Activated naive CD8-positive, alpha-beta T cell treated with anti-CD3 and anti-CD28 coated beads, Interleukin-2, amount 10 ng/mL, durations not matched to agents 7 days and 5 days (primary cell): ENCODE measurements at places on chromosomes 1 and 21. TPM values are rescaled to one million over a fixed set of nuclear protein-coding genes. Genes with fewer than 3 reads are reported as not detected.

DNA sequence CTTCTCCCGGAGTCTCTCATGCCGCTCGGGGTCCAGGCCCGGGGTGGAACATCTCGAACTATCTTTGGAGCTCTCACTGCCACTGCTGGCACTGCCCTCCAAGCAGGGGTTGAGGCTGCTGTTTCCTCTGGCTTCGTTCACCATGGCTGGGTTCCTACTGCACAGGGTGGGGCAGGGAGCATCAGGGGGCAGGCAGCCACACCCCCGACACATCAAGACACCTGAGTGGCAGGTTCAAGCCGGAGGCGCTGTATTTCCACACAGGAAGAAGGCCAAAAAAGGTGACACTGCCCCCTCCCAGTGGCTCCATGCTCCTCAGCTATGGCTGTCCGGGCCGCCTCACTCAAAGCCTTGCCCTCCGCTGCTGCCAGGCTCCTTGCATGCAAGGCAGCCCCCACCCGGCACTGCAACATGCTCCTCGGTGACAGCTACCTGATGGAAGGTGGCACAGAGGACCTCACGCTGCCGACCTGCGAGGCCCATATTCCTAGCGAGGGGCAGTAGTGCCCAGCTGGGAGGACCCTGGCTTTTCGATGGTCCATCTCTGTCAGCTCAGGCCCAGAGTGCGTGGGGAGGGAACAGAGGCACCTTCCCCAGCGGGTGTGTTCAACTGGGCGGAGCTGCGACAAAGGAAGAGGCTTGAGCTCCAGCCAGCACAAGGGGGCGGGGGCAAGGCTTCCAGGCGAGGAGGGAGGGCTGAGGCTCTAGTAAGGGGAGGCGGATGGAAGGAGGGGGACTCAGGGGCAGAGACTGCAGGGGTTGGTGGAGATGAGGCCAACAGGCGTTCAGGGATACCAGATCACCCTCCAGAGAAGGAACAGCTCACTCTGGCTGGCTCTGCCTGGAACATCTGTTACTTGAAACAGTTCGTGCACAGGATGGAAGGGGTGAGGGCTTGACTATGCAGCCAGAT lies 2.5 kb downstream of the MTHFR start:
- H3K27ac ChIP-seq, result peak overlapping the region; percentile 90
- peak overlapping the region; percentile 99 for H3K4me3 ChIP-seq
- H3K36me3 ChIP-seq, result peaks cover 24% of the 10 kb centered on the region

- H3K27me3 ChIP-seq, result peaks cover 32% of the 10 kb centered on the region
- no peak overlapping the region for H3K4me3 ChIP-seq
- DNase-seq, result no peak
- no peaks in the 10 kb centered on the region for H3K36me3 ChIP-seq
- no peak overlapping the region for H3K27ac ChIP-seq
These were observed 31.3 kb downstream of the ZBTB8B start for GRCh38 chr1:32496127-32496526.

DNA sequence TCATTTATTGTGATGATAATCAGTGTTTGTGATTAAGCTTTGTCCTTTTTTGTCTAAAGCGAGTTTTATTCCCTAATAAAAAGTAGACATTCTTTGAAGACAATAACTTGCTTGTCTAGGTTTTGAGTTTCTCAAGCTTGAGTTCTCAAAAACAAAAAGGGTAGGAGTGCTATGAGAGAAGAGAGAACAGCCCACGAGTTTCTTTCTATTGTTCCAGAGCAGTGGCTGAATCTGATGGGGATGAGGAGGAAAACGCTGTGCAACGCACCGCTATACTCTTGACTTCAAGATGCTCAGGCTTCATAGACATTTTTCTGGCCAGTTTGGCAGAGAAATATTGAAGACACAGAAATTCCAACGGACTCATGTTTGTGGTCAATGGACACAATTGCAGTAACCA lies 669.8 kb upstream of the B3GALT2 start:
- DNase-seq, result no peak
- no peaks in the 10 kb centered on the region for H3K36me3 ChIP-seq
- H3K4me3 ChIP-seq, result no peak overlapping the region
- H3K27ac ChIP-seq, result no peak overlapping the region

DNA sequence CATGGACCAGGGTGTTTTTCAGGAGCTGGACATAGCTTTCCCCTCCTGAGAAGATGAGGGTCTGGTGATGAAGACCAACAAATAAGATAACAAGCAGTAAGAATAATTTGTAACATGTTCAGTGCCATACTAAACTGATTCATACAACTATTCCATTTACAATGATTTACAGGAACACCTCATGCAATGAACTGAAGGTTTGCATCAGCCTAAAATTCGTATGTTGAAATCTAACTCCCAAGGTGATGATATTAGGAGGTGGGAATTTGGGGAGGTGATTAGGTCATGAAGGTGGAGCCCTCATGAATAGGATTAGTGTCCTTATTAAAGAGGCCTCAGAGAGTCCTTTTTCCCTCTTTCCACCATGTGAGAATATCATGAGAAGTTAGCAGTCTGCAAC lies 15.9 kb upstream of the NIBAN1 start:
- H3K4me1 ChIP-seq, result peaks cover 2% of the 10 kb centered on the region

DNA sequence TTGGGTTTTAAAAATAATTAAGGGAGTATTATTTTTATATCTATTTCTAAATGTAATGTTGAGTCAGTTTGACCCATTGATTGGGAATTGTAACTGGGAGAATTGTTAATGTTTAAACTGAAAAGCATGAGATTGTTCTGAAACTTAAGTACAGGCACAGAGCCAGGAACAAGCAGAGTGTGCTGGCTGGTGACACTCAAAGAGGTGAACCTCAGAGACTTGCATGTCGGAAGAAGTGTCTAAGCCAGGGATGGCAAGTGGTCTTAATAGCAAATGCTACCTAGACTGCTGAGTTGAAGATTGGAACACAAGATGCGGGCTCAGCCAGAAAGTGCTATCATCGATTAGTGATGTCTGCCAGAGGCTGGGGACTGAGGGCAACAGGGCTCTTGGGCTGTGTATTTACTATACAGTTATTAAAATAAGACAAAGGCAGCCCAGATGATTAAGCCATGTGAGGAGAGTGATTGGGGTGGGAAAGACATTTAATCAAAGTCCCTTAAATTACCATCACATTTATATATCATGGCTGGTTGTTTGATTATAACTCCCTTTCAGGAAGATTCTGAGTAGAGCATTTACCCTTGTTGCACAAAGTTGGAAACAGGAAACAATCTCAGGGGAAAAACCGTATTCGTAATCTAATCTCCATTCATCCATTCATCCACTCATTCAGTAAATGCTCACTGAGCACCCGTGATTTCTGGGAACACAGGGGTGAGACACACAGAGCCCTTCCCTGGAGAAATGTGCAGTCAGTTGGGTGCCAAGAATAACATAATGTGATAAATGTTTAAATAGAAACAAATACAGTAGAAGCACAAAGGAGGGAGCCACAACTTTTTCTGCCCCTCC lies 42.8 kb downstream of the C8A start:
- no peaks in the 10 kb centered on the region for H3K36me3 ChIP-seq

DNA sequence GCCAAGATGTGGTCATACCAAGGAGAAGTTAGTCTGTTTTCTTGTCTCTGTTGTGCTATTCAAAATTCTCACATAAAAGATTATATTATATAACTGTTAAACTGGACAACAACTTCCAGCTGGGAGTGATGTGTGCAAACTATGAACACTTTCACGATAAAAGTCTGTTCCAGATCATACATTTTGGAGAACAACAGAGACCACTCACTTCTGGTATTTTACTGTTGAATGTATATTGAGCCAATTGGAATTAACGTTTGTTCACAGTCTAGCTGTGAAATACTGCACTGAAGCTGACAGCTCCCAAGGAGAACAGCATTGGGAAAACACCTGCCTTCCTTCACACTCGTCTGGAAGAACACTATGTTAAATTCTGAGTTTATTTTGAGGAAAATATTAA lies 860 bp upstream of the SHCBP1L start:
- H3K36me3 ChIP-seq, result no peaks in the 10 kb centered on the region
- no peak overlapping the region for H3K27ac ChIP-seq
- DNase-seq, result no peak
- no peak overlapping the region for H3K4me3 ChIP-seq
- H3K27me3 ChIP-seq, result peaks cover 31% of the 10 kb centered on the region
- H3K4me1 ChIP-seq, result no peaks in the 10 kb centered on the region

DNA sequence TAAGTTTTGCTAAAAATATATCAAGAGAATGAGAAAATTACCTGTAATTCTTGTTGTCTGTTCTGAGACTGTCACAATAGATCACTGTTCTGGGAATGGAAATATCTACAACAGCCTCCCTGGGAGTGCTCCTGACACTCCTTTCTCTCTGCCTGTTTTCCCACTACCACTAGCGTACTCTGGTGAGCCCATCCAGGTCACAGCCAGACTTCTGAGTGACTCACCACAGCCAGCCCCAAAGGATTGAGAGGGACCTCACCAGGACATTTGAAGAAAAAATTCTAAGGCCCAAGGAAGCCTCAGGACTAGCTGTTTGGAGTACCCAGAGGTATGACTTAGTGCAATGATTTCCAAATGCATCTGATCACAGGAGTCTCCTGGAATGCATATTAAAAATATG lies 39.0 kb upstream of the TADA1 start:
- H3K27ac ChIP-seq, result no peak overlapping the region
- peaks cover 8% of the 10 kb centered on the region for H3K27me3 ChIP-seq
- DNase-seq, result no peak
- no peak overlapping the region for H3K4me3 ChIP-seq

DNA sequence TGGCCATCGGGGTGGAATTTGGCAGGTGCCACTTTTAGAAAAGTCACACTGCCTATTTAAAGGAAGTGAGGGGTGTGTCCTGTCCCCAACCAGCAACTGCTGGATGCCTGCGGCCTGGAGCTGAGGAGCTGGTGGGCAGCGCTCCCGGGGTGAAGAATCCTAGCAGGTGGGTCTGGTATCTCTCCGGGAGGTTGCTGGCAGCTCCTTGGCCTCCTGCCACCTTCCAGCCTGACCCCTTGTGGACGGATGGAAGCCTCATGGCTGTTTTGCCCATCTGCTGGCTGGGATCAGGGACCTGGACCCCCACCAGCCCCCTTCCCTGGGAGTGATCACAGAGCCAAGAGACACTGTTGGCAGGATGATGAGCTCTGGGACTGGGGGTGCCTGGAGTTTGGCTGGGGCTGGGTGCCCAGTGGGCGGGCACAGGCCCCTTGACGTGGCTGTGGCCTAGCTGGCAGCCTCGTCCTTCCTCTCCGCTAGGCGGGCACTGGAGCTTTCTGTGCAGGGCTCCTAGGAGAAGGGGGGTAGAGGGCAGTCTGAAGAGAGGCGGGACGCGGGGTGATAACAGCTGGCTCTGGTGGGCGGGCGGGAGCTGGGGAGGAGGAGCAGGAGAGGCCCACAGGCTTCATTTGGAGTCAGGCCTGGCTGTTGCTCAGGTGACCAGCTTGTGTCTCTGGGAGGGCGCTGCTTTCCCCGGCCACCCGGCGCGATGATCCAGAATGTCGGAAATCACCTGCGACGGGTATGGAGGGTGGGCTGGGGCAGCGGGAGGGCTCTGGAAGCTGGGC lies at the start of gene ACOT11:
TSS of gene ACOT11 (plus strand) at position 628 of the 788 bp plus-strand sequence. CDS start at position 710, 82 bp downstream.
- H3K4me3 ChIP-seq, result no peak within 1 kb of the TSS
- peaks cover 7% of the 10 kb centered on the region for H3K4me1 ChIP-seq
- no peaks in the 10 kb centered on the region for H3K36me3 ChIP-seq
- DNase-seq, result no peak
- H3K27me3 ChIP-seq, result peaks cover 8% of the 10 kb centered on the region

DNA sequence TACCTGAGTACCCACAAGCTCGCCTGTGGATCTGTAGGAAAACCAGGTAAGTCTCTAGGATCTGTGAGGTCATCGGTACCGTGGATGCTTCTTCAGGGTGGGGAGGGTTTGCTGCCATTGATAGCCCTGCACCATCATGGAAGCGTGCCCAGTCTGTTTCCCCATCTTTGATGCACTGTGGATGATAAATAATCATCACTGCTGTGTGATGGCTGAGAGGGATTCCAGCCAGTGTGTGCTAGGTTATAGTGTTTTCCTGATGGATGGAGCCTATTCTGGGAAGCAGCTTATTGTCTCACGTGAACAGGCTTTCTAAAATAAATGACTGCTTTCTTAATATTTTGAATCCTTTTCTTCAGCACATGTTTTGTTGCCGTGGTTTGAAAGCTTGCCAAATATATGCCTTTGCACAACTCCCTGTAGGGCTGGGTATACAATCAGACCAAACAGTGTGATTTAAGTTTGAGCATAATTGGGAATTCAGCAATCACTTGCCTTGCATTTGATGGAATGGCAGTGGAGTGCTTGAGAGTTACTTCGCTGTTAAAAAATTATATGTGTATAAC lies 113.8 kb downstream of the CAMTA1 start:
- peaks cover 2% of the 10 kb centered on the region for H3K36me3 ChIP-seq
- H3K27ac ChIP-seq, result no peak overlapping the region
- H3K4me1 ChIP-seq, result no peaks in the 10 kb centered on the region
- no peak for DNase-seq
- peaks cover 5% of the 10 kb centered on the region for H3K27me3 ChIP-seq

GRCh38 chr21:42156690-42157605 lies 62.0 kb upstream of the ABCG1 start:
- DNase-seq, result peak; percentile 20
- no peak overlapping the region for H3K27ac ChIP-seq
- H3K27me3 ChIP-seq, result peaks cover 3% of the 10 kb centered on the region
- peaks cover 2% of the 10 kb centered on the region for H3K36me3 ChIP-seq

GRCh38 chr1:83928396-83928795 lies 70.5 kb downstream of the TTLL7 start:
- H3K27ac ChIP-seq, result no peak overlapping the region
- H3K27me3 ChIP-seq, result no peaks in the 10 kb centered on the region
- H3K4me3 ChIP-seq, result no peak overlapping the region
- H3K4me1 ChIP-seq, result peaks cover 3% of the 10 kb centered on the region
- H3K36me3 ChIP-seq, result no peaks in the 10 kb centered on the region
- no peak for DNase-seq

DNA sequence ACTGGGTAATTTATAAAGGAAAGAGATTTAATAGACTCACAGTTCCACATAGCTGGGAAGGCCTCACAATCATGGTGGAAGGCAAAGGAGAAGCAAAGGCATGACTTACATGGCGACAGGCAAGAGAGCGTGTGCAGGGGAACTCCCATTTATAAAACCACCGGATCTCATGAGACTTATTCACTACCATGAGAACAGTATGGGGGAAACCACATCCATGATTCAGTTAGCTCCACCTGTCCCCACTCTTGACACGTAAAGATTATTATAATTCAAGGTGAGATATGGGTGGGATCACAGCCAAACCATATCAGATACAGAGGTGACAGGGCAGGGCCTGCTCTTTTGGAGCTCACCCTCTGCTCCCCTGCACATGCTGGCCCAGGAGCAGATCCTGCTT lies 31.4 kb upstream of the TMEM61 start:
- no peak overlapping the region for H3K27ac ChIP-seq
- H3K27me3 ChIP-seq, result peaks cover 5% of the 10 kb centered on the region
- H3K36me3 ChIP-seq, result no peaks in the 10 kb centered on the region
- peaks cover 19% of the 10 kb centered on the region for H3K4me1 ChIP-seq

GRCh38 chr1:243896313-243896712 lies 46.3 kb upstream of the AKT3 start:
- H3K36me3 ChIP-seq, result no peaks in the 10 kb centered on the region
- no peak for DNase-seq
- H3K27ac ChIP-seq, result no peak overlapping the region
- no peaks in the 10 kb centered on the region for H3K4me1 ChIP-seq
- H3K4me3 ChIP-seq, result no peak overlapping the region

Gene PDZK1IP1
- total RNA-seq, result not detected

Gene PLXNA2
- total RNA-seq, result 2.0 TPM

Gene AGMAT
- total RNA-seq, result 7.6 TPM

Gene VWA5B1
- not detected for total RNA-seq

Gene LCE6A
- total RNA-seq, result not detected

Gene SLC30A1
- 13.2 TPM for total RNA-seq

Gene TMEM201
- 16.1 TPM for total RNA-seq
